A172 (cell line): ENCODE measurements at places on chromosomes 12 and 14.

DNA sequence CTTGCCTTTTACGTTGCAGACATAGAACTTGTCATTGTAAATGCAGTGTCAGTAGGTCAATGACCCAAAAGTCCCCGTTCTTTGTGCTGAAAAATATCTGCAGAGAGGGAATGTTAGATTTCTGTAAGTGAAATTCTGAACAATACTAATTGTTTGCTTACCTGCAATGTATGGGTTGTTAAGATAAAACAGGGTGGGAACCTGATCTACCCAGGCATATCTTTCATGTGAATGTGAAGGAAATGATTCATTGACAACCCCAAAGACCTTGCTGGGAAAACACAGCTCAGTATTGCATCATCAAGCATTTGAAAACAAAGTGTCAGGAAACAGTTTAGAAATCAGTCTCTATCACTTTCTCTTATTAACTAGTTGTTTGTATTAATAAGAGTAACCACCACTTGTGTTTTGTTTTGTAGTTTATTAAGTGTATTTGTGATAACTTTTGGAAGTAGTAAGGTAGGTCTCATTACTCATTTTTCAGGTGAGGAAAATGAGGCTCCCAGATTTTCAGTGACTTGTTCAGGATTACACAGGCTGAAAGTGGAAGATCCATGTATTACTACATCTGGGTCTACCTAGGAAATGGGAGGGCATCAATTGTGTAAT, 57.9 kb upstream of the SLC38A2 start:
- peak; percentile 85 for DNase-seq

- DNase-seq, result no peak
Observed at GRCh38 chr12:89836026-89836425, 127.4 kb upstream of the ATP2B1 start.

DNA sequence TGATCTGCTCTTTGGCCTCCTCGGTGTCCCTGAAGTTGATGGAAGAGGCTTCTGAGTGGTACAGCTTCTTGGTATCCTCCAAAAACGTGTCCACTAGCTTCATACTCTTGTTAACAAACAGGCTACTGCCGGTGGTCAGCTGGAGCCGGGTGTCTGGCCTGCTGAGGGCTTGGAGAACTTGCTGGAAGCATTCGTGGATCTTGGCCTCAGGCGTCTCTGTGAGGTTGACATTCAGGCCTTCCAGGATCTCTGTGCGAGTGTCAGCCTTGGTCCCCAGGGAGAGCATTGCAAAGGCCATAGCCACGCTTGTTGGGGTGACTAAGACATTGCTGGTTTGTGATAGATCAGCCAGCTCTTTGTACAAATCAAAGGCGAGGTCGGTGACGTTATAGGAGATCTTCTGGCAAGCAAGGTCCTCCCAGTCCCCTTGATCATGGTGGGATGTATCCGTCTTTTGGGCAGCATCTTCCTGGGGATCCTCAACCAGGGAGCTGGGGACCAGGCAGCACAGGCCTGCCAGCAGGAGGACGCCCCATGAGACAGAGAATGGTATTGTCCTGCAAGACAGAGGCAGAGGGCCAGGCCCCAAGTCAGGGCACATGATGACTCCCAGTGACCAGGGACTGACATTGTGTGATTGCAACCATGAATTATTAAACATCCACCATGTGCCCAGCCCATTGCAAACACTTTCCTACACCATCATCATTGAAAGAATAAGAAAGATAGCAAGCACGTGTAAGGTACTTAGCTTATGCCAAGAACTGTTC, 22.1 kb downstream of the SERPINA1 start:
- no peak for DNase-seq

GRCh38 chr12:81010641-81011040, 67.2 kb upstream of the ACSS3 start:
- DNase-seq, result no peak

GRCh38 chr12:66002812-66003211, 127.7 kb downstream of the LLPH start:
- no peak for DNase-seq

GRCh38 chr12:101863981-101864380, 13.4 kb upstream of the DRAM1 start:
- DNase-seq, result no peak

DNA sequence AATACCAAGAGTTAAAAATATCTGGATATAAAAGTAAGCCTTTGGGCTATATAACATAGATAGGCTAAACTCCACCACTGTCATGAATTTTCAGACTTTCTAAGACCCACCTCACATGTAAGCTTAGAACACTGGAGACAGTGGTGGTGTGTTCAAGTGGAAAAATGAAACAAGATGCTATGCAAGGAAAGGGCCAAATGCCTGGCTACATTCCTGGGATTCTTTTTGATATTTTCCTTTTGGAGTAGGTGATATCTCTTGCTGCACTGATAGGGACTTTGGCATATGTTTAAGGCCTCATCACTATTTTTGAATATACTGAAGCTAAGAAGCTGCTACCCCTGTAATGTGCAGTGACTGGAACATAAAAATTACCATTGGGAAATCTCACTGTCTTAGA, 341.3 kb downstream of the SLC16A7 start:
- DNase-seq, result peak; percentile 7

DNA sequence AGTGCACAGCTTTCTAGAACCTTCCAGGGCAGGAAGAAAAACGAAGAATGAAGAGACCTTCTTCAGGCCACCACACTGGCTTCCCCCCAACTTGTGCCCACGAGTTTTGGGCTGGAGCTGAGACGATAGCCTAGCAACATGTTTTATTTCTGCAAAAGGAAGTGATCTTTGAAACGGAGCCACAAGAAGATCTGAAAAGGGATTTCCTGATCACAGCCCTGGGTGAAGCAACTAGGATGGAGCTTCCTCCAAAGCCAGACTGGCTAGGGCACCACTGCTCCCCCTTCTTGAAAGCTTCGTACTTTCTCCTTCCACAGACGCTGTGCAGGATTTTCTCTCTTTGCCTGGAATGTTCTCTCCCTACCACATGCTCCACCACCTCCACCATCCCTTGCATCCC, 418.3 kb downstream of the MED13L start:
- DNase-seq, result no peak

- DNase-seq, result no peak
Observed at GRCh38 chr12:10896854-10897253, 12.5 kb downstream of the TAS2R13 start.

- DNase-seq, result peak; percentile 90
Observed at GRCh38 chr12:46963977-46964971, 115.1 kb upstream of the PCED1B start.

GRCh38 chr14:64303471-64303917, 9.3 kb upstream of the ESR2 start:
- peak; percentile 57 for DNase-seq

DNA sequence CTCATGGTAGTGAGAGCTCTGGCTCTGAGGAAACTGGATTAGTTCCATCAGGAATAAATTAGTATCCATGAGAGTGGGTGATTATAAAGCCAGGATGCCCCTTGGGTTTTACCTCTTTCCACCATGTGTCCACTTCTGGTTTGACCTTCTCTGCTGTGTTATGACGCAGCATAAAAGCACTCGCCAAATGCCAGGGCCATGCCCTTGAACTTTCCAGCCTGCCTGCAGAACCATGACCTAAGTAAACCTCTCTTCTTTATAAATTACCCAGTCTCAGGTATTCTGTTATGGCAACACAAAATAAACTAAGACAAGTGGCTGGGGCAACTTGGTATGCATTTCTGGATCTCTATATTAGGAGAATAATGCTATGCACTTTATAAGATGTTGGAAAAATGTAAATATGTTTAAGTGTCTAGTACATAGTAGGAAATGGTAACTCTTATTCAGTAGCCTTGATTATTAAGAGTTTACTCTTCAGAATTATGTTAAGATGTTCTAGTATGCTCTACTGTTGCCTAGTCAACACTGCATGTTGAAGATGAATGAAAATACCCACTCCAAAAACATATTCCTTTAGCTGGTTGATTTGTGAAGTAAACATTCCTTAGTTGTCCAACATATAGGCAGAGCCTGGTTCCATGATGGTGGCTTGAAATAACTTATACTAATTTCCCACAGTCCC, 455.6 kb upstream of the TMPO start:
- DNase-seq, result no peak

- no peak for DNase-seq
Observed at GRCh38 chr12:1716215-1716862, 25.5 kb downstream of the ADIPOR2 start.

GRCh38 chr12:47892819-47893218, 12.0 kb downstream of the VDR start:
- DNase-seq, result no peak

DNA sequence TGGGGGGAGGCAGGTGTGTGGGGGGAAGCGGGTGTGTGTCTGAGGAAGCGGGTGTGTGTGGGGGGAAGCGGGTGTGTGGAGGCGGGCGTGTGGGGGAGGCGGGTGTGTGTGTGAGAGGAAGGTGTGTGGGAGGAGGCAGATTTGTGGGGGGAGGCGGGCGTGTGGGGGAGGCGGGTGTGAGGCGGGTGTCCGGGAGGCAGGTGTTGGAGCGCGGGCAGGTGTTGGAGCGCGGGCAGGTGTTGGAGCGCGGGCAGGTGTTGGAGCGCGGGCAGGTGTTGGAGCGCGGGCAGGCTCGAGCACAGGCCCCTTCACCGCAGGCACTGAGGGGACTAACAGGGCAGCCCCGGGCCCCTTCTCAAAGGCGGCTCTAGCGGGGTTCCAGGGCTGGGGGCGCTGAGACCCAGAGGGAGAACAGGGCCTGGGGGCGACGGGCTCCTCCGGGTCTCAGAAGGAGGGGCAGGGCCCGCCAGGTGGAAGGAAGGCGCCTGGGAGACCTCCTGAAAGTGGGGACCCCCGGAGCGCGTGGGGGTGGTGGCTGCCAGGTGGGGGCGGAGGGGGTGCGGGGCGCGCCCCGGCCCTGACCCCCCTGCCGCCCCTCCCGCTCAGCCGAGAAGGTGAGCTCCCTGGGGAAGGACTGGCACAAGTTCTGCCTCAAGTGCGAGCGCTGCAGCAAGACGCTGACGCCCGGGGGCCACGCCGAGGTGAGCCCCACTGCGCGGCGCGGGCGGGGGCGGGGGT, 3.2 kb downstream of the CRIP2 start:
- no peak for DNase-seq

GRCh38 chr14:67240168-67240932, 885 bp upstream of the PALS1 start:
- no peak for DNase-seq

GRCh38 chr12:4562034-4562657, at the start of gene DYRK4:
DYRK4 (plus strand) TSS chr12:4562208; CDS start chr12:4562246, 38 bp downstream.
- no peak for DNase-seq

GRCh38 chr14:54814076-54814475, 88.5 kb downstream of the GCH1 start:
- no peak for DNase-seq

- DNase-seq, result no peak
Observed at GRCh38 chr12:107399046-107399445, 286.6 kb upstream of the PWP1 start.

DNA sequence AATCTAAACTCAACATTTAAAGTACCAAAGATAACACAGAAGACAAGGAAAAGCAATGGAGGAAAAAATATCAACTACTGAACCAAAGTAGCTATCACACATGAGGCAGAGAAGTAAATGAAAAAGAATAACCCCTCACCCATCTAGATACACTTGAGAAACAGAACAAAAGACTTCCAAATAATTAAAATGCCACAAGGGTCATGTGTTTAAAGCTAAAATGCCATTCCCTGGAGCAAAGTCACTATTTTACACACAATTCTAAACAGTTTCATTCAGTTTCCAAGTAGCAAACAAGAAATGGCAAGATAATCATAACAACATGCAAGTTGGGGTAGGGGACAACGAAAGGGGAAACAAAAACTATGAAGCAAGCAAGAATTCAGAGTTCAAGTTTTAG, 12.0 kb downstream of the OSBPL8 start:
- no peak for DNase-seq
